ENCODE measurements at places on chromosomes 5 and 9.

GRCh38 chr9:69044240-69045219, 9.0 kb downstream of the FXN start:
- peak; percentile 24 for DNase-seq

GRCh38 chr5:37730896-37731455, 108.9 kb downstream of the GDNF start:
- DNase-seq = no peak

GRCh38 chr9:4838189-4838546, 45.4 kb downstream of the RCL1 start:
- DNase-seq = no peak

DNA sequence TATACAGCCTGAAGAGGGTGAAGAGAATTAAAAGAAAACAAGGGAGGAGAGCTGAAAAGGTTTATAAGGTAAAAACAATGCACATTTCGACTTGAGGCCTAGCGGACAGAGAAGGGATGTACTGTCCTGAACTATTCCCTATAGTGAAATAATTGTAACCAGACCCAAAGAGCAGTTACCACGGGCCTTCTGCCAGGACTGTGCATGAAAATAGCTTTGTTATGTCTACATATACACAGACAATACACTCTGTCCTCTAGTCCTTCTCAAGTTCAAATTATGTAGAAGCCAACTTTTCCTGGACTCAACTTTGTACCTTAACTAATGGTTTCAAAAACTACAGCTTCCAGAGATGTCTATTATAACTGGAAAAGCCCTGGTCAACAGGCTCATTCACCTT, 223.7 kb downstream of the PCSK5 start:
- DNase-seq = no peak

DNA sequence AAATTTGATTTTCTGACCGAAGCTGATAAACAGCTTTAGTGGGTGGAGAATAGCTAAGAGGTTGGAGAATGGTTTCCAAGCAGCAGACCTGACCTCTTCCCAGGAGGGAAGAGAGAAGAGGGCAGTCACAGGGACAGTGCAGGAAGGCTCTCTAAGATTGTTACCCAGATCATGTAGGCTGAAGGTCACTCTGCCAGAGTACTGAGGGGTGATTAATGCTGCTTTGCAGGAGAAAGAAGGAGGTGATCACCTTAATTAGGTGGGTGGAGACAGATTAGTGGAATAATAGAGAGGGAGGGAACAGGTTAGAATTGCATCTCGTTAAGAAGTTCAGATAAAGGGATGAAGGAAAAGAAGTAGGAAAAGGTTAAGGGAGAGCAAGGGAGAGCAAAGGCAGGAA, 440.5 kb downstream of the BRINP1 start:
- DNase-seq = no peak

DNA sequence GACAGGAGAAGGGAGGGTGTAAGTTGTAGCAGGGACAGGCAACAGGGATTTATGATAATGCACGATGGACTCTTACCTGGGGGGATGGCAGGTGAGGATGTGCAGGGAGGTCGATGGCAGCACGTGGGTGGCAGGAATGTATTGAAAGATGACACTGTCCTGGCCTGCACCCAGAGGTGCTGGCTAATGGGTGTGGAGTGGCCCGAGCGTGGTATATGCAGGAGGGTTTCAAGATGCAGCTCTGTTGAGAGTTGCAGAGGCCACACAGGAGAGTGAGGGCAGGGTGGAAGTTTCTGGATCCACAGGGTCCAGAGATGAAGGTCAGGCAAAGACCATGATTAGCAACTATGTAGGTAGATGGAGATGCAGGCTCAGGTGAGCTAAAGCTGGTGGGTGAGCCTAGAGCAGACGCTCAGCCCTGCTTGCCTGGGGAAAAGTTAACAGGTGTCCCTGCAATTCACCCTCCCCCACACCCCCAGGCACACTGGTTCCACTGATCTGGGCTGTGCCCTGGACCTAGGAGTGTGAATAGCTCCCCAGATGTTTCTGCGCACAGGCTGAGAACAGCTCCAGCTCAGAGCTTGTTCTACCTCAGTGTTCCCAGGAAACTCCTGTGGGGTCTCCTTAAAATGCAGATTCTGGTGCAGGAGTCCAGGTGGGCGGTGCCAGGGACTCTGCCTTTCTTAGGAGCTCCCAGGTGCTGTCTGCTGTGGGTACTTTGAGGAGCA, 21.5 kb upstream of the S1PR3 start:
- no peak for DNase-seq

DNA sequence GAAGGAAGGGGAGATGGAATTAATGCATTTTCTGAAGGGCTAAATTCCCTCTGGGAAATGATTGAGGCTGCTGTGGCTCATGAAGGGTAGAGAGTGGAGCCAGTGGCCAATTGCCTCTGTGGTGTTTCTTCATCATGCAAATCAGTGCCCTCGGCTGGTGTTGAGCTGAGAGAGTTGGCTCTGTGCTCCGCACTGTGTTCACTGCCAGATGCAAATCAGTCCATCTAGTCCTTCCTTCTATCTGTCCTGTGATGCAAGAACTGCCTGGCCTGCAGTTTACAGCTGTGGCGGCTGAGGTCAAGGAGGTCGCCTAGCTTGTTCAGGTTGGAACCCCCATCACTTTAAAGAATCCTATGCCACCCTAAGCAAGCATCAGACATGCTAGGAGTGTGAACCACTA, 6.0 kb downstream of the TMEM171 start:
- no peak for DNase-seq

GRCh38 chr9:14945351-14945750, 35.1 kb upstream of the FREM1 start:
- DNase-seq = no peak

DNA sequence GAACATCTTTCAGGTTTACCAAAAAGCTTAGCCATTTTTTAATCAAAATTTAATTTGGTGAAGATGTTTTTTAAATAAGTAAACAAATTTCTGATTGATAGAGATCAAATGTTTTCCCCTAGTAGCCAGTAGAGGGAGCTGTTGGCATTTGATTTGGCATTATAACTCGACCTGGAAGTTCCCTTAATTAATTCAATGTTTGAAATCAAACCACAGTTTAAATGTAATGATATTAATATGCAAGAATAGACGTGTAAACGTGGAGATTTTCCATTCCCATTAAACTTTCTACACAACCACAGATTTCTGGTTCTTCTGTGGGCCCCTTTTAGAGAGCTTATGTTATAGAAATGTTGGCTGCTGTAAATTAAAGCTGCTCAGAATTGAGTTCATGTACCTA, 148.1 kb upstream of the MPDZ start:
- peak; percentile 56 for DNase-seq

DNA sequence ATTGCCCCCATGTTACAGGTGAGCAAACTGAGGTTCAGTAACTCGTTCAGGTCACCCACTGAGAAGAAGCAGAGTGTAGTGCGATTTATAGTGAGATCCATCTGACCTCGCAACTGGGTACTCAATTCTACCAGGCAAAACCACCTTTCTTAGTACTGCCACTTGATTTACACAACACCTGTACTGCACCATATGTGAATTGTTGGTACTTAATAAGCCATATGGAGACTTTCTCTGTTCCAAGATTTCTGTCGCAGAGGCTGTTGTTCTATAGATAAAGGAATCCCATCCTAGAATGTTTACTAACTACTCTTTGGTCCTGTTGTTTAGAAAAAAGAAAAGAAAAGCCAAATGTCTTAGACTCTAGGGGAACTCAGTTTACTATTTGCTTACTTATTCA, 287.5 kb downstream of the KCTD16 start:
- DNase-seq = no peak

GRCh38 chr5:118126159-118126558, 862.2 kb downstream of the DTWD2 start:
- DNase-seq = no peak

DNA sequence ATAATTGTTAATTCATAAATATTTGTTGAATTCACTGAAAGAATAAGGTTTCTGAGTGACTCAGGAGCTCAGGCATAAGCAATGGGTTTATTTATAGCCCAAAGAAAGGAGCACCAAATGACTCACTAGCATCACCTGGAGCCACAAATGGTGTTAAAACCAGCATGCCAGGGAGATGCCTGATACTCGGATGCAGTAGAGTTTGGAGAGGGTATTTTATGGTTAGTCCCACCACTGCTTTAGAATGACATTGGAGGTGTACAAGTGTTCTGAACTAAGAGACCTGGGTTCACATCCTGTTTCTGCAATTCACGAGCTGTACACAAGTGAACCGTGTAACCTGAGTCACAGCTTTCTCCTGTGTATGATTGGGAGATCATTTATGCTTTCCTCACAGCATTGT, 25.2 kb downstream of the CCL28 start:
- DNase-seq = no peak

DNA sequence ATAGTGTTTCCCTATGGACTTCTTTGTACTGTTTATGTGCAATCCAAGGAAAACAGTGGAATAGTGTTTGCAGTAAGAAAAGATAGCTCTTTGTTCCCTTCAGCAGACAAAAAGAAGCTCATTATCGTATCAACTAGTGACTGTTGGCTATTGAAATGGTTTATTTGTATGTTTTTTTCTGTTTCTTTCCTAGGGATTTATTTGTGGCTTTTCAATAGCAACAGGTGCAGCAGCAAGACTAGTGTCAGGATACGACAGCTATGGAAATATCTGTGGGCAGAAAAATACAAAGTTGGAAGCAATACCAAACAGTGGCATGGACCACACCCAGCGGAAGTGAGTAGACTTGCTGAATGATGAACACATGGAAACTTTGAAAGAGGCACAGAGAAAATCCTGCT, 65.1 kb downstream of the SLC44A1 start:
- no peak for DNase-seq

DNA sequence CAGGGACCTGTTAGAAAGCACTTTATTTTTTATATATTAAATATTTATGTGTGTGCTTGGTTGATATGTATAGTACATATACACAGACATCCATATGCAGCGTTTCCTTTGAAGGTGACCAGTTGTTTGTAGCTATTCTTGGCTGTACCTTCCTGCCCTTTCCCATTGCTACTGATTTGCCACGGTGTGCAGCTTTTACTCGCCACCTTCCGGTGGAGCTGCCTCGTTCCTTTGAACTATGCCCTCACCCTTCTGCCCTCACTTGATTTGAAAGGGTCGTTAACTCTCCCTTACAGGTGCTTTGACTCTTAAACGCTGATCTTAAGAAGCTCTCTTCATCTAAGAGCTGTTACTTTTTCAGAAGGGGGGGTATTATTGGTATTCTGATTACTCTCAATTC, 20.5 kb downstream of the RGMB start:
- DNase-seq = no peak

- no peak for DNase-seq
These were observed 36.4 kb downstream of the ERAP1 start for GRCh38 chr5:96771395-96771794.

DNA sequence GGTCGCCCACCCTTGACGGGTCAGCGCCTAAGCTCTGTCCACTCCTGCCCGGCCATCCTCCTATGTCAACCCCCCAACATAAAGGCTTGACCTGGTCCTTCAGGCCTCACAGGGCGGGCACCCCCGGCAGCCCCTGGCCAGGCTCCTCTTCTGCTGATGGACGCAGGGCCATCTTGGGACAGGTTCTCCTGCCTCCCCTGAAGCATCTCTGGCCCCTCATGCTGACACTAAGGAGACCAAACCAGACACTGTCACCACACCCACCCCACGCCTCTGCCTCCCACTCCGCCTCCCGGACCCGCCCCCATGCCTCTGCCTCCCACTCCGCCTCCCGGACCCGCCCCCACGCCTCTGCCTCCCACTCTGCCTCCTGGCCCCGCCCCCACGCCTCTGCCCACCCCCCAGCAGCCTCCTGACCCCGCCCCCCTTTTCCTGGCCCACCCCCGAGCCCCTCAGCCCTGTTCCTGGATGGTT, 6.8 kb downstream of the OBP2A start:
- no peak for DNase-seq

- no peak for DNase-seq
These were observed 383.0 kb downstream of the DIRAS2 start for GRCh38 chr9:90259311-90260246.

DNA sequence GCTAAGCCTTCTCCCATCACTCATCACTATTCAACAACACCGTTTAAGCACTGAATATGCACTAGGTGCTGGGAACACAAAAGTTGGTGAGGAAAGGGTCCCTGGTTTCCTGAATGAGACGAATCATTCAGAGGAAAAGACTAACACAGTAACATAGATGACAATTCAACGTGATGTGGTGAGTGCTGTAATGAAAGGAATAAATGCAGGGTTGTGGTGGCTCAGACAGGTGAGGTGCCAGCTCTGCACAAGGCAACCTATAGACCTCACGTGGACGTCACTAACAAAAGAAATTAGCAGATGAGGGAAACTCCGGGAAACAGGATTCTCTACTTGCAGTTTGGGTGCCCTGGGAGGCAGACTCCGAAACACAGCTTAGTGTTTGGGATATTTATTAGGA, 40.0 kb upstream of the ERBIN start:
- no peak for DNase-seq

DNA sequence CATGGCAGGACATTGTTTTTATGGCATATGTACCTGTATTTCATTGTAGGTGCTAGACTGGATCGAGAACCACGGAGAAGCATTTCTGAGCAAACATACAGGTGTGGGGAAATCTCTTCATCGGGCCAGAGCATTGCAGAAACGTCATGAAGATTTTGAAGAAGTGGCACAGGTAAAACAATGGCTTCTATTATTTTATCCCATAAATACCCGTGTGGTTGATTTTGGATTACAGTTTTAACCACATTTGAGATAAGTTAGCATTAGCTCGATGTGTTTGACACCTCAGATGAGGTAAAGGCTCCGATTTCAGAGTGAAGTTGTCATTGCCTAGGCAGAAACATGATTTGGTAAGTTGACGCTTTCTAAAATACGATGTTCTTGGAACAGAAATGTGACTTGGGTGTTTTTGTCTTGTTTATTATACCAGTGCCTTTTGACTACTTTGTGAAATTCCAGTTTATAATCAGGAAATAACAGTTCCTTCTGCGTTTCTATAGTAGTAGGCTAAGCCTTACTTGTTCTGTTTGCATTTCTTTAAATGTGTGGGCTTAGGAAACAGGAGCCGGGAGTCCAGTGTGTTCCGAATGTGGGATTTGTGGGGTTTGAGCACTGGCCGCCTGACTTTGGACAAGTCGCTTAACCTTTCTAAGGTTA, 187.7 kb downstream of the TRIO start:
- no peak for DNase-seq

DNA sequence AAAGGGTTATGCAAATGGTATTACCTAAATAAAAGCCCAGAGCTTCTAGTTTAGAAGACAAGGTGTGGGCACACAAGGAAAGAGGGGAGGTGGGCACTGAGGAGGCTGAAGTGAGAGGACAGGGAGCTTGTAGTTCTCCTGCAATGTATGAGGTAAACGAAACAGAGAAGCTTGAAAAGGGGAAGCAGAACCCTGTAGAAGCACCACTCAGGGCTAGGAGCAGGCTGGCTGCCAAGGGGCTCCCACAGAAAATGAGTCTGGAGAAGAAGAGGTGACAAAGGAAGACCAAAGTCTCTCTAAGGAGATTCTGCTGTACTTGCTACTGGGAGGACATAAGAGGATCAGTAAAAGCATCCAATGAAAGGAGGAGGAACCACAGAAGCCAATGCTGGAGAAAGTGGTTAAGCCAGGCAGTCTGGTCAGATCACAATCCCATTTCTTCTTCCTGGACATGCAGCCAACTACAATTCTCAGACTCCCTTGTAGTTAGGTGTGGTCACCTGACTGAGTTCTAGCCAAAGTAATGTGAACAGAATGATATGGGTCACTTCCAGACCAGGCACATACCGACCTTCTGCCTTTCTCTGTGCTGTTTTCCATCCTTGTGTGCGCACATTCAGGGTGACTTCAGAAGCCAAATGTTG, 174.5 kb upstream of the MAP3K1 start:
- peak; percentile 66 for DNase-seq
